Prostate gland (tissue), 2 donors: ENCODE measurements at places on chromosomes 13 and 19. TPM values are rescaled to one million over a fixed set of nuclear protein-coding genes. Genes with fewer than 3 reads are reported as not detected.

Gene CEACAM20
- not detected for total RNA-seq

DNA sequence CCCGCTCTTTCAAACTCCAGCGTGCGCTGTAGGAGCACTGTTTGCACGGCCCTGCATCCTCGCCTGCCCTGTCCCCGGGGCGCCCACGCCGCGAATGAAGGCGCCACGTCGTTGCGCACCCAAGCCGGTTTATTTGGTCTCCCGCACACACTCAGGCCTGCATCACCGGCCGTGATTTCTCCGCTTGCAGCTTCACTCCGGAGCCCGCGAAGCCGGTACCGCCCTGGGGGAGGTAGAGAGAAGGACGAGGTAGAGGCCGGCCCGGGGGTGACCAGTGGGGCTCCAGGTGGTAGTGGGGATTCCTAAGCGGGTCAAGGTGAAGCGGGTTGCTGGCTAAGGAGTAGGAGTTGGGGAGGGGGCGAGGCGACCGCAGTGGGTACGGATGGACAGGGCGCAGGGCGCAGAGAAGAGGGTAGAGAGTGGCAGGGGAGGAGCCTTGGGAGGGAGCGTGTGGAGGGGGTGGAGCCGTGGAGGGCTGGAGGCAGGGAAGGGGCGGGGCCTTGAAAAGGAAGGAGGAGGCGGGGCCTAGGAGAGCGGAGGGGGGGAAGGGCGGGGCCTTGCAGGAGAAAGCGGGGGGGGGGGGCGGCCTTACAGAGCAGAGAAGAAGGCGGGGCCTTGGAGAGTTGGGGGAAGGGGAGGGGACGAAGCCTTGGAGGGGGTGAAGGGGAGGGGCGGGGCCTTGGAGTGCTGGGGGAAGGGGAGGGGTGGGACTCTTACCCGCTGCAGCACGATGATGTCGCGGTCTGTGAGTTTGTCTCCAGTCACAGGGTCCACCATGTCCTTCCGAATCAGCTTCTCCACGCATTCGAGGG lies 24.6 kb downstream of the NOSIP start:
- peaks cover 8% of the 10 kb centered on the region for H3K36me3 ChIP-seq
- no peak overlapping the region for H3K27ac ChIP-seq
- no peaks in the 10 kb centered on the region for H3K4me1 ChIP-seq
- no peak overlapping the region for H3K4me3 ChIP-seq

Gene SELENOV
- not detected for total RNA-seq

GRCh38 chr13:110812121-110812868 lies 98.8 kb downstream of the ING1 start:
- no peak overlapping the region for H3K27ac ChIP-seq
- no peaks in the 10 kb centered on the region for H3K4me1 ChIP-seq
- peaks cover 2% of the 10 kb centered on the region for H3K27me3 ChIP-seq
- H3K4me3 ChIP-seq, result no peak overlapping the region
- DNase-seq, result no peak

- H3K27me3 ChIP-seq, result no peaks in the 10 kb centered on the region
- no peak overlapping the region for H3K27ac ChIP-seq
- no peak overlapping the region for H3K4me3 ChIP-seq
- no peaks in the 10 kb centered on the region for H3K4me1 ChIP-seq
- no peaks in the 10 kb centered on the region for H3K36me3 ChIP-seq
- DNase-seq, result no peak
These were observed 1372.1 kb downstream of the PCDH9 start for GRCh38 chr13:65857942-65858565.

- no peak for DNase-seq
- peaks cover 17% of the 10 kb centered on the region for H3K36me3 ChIP-seq
- peak overlapping the region; percentile 49 for H3K27ac ChIP-seq
- H3K27me3 ChIP-seq, result no peaks in the 10 kb centered on the region
- H3K4me1 ChIP-seq, result peaks cover 6% of the 10 kb centered on the region
These were observed 11.5 kb upstream of the CCDC97 start for GRCh38 chr19:41298348-41298964.

Gene MIR17HG
- 2.9 TPM for total RNA-seq

Gene LAIR2
- total RNA-seq, result not detected

DNA sequence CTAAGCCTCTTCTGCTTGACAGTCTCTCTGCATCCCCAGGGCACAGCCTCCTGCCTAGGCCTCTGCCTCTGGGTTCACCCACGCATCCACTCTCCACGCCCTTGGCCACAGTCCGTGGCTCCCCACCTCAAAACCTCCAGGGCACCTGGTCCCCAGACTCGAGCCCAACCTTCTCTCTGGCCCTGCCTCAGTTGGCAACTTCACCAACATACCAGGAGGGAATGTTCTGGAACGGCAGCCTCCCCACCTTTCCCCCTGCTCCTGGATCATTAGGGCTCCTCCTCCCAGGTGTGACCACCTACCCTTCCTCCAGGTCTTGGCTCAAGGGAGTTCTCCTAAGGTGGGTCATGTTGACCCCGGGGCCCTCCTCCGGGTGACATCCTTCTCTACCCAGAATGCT lies 69.1 kb downstream of the SOX1 start:
- H3K36me3 ChIP-seq, result no peaks in the 10 kb centered on the region
- no peak overlapping the region for H3K4me3 ChIP-seq
- no peak for DNase-seq
- H3K27ac ChIP-seq, result no peak overlapping the region
- peaks cover 8% of the 10 kb centered on the region for H3K27me3 ChIP-seq

DNA sequence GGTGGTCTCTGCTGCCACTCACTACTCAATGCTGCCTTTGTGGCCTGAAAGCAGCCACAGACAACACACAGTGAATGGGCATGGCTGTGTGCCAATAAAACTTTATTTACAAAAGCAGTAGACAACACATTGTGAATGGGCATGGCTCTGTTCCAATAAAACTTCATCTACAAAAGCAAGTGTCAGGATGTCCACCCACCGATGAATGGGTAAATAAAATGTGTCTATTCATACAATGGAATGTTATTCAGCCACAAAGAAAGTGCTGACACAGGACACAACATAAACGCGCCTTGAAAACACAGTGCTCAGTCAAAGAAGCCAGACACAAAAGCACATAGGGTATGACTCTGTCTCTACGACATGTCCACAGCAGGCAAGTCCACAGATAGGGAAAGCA lies 20.1 kb downstream of the ZSCAN5A start:
- no peaks in the 10 kb centered on the region for H3K4me1 ChIP-seq
- H3K4me3 ChIP-seq, result no peak overlapping the region
- H3K27ac ChIP-seq, result no peak overlapping the region
- no peaks in the 10 kb centered on the region for H3K36me3 ChIP-seq

DNA sequence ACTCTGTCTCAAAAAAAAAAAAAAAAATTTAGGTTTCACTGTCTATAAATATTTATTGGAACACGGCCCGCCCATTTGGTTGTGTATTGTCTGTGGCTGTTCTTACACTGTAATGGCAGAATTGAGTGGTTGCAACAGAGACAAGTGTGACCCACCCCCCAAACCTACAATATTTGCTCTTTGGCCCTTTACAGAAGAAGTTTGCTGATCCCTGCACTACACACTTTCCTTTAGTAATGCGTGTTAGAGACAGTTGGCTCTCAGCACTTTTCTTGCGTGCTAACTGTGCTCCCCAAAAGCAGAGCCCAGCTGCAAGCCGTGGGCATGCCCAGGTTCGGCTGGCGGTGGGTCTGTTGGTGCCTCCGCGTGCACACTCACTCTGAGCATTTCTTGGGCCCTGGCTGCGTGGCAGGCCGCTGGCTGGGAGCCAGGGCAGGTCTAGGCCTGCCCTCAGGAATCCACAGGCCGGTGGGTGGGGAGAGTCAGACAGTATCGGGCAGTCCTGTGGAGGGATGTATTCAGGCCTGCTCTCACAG lies 72.6 kb downstream of the SIPA1L3 start:
- no peaks in the 10 kb centered on the region for H3K27me3 ChIP-seq
- peaks cover 17% of the 10 kb centered on the region for H3K4me1 ChIP-seq
- H3K27ac ChIP-seq, result peak overlapping the region; percentile 75
- peak; percentile 72 for DNase-seq
- H3K4me3 ChIP-seq, result no peak overlapping the region

Gene KANK3
- 15.4 TPM for total RNA-seq

DNA sequence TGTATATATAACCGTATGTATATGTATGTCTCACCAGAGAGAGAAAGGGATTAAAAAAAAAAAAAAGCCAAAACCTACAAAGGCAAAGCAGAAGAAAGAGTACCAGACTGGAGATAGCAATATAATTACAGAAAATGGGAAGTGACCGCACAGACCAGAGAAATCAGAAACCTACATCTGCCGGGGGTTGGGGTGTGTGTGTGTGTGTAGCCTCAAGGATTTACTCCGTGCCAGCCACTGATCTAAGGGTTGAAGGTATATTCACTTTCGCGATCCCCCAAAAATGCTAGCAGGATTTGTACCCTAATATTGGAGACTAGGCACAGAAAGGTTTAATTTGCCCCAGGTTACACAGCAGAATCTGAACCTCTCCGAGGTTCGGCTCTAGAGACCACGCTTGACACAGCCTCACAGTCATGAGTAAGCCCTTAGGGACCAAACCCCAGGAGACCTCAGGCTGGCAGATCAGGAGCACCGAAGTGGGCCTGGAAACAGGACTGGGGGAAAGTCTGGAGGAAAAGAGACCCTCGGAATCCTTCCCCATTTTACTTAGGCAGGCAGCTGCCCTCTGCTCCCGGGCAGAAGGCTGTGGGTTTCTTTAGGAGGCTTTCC lies 14.8 kb downstream of the ARL11 start:
- no peak overlapping the region for H3K4me3 ChIP-seq
- no peaks in the 10 kb centered on the region for H3K4me1 ChIP-seq
- no peak overlapping the region for H3K27ac ChIP-seq
- DNase-seq, result no peak
- H3K27me3 ChIP-seq, result no peaks in the 10 kb centered on the region

- no peaks in the 10 kb centered on the region for H3K4me1 ChIP-seq
- no peak overlapping the region for H3K4me3 ChIP-seq
- H3K27ac ChIP-seq, result no peak overlapping the region
These were observed 2.7 kb upstream of the RASAL3 start for GRCh38 chr19:15466851-15467733.

DNA sequence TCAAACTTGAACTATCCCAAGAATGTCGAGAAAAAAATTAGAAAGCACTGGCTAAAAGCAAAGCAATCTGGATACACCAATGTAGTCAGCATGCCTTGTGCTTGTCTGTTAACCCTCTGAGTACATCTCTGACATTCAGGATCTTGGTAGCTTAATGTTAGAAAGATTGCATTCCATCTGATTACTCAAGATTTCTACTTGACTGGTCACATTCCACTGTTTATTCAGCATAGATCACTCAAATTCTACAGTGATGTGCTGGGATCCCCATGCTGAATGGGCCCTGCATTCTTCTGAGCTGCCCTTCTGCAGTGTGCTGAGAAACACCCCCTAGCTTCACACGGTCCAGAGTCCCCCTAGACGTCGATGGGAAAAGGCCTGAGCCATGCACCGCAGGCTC lies 295.4 kb upstream of the MAB21L1 start:
- H3K4me3 ChIP-seq, result no peak overlapping the region
- H3K27me3 ChIP-seq, result no peaks in the 10 kb centered on the region
- H3K27ac ChIP-seq, result no peak overlapping the region
- no peak for DNase-seq
- no peaks in the 10 kb centered on the region for H3K36me3 ChIP-seq
- H3K4me1 ChIP-seq, result peaks cover 3% of the 10 kb centered on the region

Gene CACNA1A
- 12.4 TPM for total RNA-seq

Gene ZNF568
- total RNA-seq, result 14.1 TPM

DNA sequence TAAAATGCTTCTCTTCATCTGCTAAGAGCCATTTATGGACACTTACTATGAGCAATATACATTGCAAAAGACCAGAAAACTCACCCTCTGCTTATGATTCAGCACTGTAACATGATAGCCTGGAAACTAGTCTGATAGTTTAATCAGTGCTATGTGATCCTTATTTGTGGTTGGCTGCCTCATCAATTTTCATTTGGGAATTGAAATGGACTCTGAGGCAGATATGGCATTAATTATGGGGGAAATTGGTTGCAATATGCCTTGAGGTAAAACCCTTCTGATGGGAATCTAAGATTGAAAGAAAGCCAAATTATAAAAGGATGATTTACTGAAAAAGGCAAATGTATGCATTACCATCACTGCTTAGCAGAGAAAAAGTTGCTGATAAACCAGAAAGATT lies 33.5 kb downstream of the FAM216B start:
- H3K36me3 ChIP-seq, result no peaks in the 10 kb centered on the region
- H3K4me3 ChIP-seq, result no peak overlapping the region
- no peaks in the 10 kb centered on the region for H3K27me3 ChIP-seq
- no peaks in the 10 kb centered on the region for H3K4me1 ChIP-seq

DNA sequence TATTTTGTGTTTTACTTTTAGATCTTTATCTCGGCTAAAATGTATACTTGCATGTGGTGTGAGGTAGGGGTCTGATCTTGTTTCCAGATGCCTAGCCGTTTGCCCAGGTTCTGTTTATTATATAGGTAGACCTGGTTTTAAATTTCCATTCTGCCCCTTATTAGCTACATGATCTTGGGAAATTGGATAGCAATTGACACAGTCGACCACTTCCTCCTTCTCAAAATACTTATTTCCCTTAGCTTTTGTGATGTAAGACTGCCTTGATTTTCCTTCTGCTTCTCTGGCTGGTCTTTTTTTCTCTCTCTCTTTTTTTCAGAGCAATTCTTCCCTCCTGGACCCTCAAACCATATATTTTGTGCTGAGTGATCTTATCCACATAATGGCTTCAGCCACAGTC lies 3.0 kb upstream of the PGLYRP1 start:
- H3K27me3 ChIP-seq, result no peaks in the 10 kb centered on the region
- DNase-seq, result no peak
- H3K27ac ChIP-seq, result no peak overlapping the region

- H3K4me3 ChIP-seq, result no peak overlapping the region
- H3K4me1 ChIP-seq, result no peaks in the 10 kb centered on the region
- no peak for DNase-seq
- no peaks in the 10 kb centered on the region for H3K27me3 ChIP-seq
These were observed 648.8 kb upstream of the SPRY2 start for GRCh38 chr13:80989747-80990146.

DNA sequence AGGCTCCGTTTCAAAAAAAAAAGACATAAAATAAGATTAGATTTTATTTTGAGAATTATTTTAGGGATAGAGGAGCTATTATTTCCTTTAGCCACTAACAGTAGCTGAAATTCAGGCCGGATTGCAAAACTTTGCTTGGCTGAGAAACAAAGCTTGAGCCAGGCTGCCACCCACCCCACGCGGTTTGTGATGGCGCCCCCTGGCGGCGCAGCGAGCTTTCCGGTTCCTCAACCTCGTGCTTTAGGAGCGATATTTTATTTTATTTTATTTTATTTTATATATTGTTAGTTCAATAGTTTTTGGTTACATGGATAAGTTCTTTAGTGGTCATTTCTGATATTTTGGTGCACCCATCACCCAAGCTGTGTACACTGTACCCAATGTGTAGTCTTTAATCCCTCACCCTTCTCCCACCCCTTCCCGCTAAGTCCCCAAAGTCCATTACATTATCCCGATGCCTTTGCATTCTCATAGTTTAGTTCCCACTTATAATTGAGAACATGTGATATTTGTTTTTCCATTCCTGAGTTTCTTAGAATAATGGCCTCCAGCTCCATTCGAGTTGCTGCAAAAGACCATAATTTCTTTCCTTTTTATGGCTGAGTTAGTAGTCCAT lies 19.8 kb upstream of the CEACAM4 start:
- H3K36me3 ChIP-seq, result no peaks in the 10 kb centered on the region
- no peak overlapping the region for H3K4me3 ChIP-seq
- H3K27me3 ChIP-seq, result no peaks in the 10 kb centered on the region
- no peak for DNase-seq
- H3K27ac ChIP-seq, result no peak overlapping the region
